ENCODE measurements at places on chromosomes 16 and 17. TPM values are rescaled to one million over a fixed set of nuclear protein-coding genes. Genes with fewer than 3 reads are reported as not detected.

- peak; percentile 20 for DNase-seq
Measured at GRCh38 chr16:90018652-90019542, at the start of gene DBNDD1. Gene DBNDD1 (minus strand): TSS chr16:90019456. CDS start chr16:90019341, 115 bp downstream.

GRCh38 chr17:76519048-76519966 is 18.1 kb upstream of the RHBDF2 start:
- no peak for DNase-seq

NDE1 gene
- total RNA-seq: 35.5 TPM

KRT13 gene
- total RNA-seq: 45.8 TPM

DNA sequence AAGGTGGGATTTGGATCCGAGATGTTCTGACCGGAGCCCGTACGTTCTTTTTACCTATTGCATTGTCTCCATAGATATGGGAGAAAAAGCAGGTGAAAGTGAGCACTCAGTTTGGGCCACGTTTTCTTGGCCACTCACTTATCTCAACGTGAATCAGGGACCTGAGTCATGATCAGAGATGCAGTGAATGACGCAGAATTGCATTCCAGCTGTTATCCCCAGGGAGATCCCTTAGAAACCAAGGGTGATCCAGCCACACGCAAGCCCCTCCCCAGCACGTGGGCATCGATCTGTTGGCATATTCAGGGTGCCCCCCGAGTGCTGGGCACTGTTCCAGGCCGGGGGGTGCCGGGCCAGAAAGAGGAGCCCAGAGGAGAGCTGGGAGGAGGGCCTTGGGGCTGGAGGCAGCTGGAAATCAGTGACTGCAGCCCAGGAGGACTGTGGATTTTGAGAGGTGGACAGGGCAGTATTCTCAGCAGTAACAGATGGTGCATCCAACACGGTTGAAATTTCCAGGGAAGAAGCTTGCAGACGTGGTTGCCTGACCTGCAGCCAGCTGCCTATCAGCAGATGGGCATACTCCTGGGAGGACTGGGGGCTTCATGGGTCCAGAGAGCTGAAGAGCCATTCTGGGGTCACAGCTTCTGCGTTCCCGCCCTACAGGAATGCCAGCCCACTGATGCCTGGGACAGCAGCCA is 87.2 kb upstream of the CACNG5 start:
- no peak for DNase-seq

DNA sequence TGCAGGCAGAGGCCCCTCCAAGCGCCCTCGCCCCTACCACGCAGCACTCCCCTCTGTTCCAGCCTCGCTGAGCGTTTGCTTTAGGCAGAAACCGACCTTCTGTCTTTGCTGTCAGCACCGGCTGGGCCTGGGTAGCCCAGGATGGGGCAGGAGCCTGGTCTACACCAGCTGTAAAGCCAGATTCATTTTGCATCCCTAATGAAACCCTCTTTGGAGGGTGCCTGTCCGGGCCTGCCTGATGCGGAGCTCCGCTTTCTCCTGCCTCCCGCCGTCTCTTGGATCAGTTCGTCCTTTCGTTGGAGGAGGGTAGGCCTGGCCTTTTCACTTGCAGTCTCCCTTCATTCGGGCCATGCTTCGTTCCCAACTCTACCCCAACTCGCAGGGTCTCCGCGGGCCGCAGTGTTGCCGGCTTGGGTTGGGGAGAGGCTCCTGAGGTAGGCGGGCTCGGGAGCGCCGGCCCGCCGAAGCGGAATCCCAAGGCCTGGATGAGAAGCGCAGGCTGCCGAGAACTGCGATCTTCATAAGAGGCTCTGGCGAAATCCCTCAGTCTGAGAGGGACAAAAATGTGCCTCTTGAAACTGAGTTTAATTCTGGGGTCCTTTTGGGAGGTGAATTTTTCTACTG is 4.8 kb upstream of the HOXB8 start:
- peak; percentile 74 for DNase-seq

SOX9 gene
- 66.6 TPM for total RNA-seq

DNA sequence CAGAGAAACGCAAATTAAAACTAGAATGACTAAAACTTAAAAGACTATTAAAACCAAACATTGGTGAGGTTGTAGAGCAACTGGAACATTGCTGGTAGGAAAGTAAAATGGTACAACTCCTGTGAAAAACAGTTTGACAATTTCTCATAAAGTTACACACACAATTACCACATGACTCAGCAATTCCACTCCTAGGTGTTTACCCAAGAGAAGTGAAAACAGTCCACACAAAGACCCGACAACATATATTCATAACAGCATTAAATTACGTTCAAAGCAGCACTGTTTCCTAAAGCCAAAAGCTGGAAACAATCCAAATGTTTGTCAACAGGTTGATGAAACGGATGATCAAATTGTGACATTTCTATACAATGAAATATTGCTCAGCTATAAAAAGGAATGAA is 26.5 kb upstream of the ALOX12 start:
- no peak for DNase-seq

DNA sequence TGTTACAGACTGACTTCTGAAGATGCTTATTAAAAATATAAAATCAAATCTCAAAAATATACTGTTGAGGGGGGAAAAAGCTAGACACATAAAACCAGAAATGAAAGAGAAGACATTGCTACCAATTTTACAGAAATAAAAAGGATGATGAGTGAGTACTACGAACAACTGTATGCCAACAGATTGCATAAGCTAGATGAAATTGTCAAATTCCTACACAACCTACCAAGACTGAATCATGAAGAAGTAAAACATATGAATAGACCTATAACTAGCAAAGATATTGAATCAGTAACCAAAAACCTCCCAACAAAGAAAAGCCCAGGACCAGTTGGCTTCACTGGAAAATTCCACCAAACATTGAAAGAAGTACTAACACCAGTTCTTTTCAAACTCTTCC is 3.5 kb upstream of the CAPNS2 start:
- DNase-seq: no peak

Data from HT-29 (cell line).